ENCODE measurements at places on chromosomes 5 and 9. TPM values are rescaled to one million over a fixed set of nuclear protein-coding genes. Genes with fewer than 3 reads are reported as not detected.

BAAT gene
- total RNA-seq = 0.31 TPM

ARHGEF39 gene
- total RNA-seq = 0.31 TPM

SLC12A7 gene
- 8.1 TPM for total RNA-seq

MYOZ3 gene
- total RNA-seq = 2.2 TPM

IL5 gene
- not detected for total RNA-seq

FGF1 gene
- 3.4 TPM for total RNA-seq

FBN2 gene
- total RNA-seq = 8.8 TPM

SLC1A1 gene
- 36.0 TPM for total RNA-seq

OR13C5 gene
- not detected for total RNA-seq

SEMA4D gene
- total RNA-seq = 38.2 TPM

NRARP gene
- total RNA-seq = 5.0 TPM

HMGCR gene
- total RNA-seq = 357 TPM

PDLIM4 gene
- 4.4 TPM for total RNA-seq

BTNL3 gene
- not detected for total RNA-seq

EIF4E1B gene
- total RNA-seq = 0.31 TPM

FRRS1L gene
- total RNA-seq = 85.4 TPM

TPRN gene
- 7.5 TPM for total RNA-seq

EDIL3 gene
- total RNA-seq = 56.7 TPM

ANKRD18B gene
- total RNA-seq = not detected

DMRTA1 gene
- total RNA-seq = 0.63 TPM

PCDHB15 gene
- total RNA-seq = 32.9 TPM

PPP3R2 gene
- 0.63 TPM for total RNA-seq

IL7R gene
- total RNA-seq = 0.63 TPM
